ENCODE measurements at places on chromosomes 1 and 21.

GRCh38 chr1:60893136-60893930 is 189.0 kb upstream of the NFIA start:
- DNase-seq, result no peak

DNA sequence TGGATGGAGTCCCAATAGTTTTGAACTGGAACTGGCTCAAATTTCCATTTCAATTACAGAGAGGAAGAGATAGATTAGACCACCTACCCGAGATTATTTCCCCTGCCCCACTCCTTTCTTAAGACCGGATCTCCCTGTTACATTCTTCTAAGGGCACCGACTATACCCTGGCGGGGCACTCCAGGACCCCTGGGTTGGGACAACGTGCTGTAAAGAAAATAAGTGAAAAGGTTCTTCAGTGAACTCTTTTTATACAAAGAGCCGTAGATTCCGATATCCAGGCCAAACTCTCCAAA is 6.7 kb downstream of the NR5A2 start:
- DNase-seq, result no peak

GRCh38 chr1:4171480-4172450 is 271.7 kb upstream of the C1orf174 start:
- DNase-seq, result no peak

- DNase-seq, result no peak
Measured at GRCh38 chr1:207423560-207424292, 30.4 kb upstream of the CR2 start.

GRCh38 chr1:176252191-176252590 is 45.1 kb upstream of the COP1 start:
- DNase-seq, result no peak

DNA sequence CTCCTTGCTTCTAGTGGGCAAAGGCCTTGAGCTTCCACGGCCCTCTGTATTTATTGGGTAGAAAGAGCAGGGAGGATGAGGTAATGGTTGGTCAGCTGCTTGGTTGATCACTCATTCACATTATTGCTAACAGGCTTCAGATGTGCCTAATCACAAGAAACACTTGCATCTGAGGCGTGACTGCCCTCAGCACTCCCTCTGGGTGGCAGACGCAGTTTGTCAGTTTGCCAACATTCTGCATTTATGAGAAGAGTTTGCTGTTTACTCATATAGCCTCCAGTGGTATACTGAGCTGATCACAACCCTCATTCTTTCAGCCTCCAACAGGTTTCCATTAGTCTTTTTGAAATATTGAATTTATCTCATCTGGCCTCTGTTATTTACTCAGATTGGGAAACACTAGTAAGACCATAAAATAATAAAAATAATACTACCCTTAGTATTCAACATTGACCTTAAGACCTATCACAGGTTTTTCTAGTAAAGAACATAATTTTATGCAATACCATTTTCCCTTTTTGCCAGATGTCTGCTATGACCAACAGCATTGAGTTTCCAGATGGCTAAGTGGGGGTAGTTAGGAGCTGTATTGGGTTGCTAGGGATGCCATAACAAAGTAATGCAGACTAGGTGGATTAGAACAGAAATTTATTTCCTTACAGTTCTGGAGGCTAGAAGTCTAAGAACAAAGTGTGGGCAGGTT is 53.3 kb downstream of the PTGFR start:
- DNase-seq, result no peak

DNA sequence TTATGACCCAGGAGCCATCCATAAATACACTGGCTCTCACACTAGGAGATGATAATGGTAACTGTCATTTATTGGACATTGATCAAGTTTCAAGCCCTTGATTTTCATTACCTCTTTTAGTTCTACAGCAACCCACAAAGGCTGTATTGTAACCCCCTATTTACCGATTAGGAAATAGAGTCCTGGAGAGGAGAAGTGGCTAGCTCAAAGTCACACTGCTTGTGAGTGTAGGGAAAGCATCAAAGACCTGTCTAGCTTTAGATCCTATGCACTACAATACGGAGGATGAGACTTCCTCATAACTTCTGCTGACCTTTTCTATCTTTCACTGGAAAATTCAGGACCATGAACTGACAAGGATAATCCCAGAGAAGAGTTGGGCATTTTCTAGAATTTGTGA is 115.2 kb downstream of the LMX1A start:
- no peak for DNase-seq

DNA sequence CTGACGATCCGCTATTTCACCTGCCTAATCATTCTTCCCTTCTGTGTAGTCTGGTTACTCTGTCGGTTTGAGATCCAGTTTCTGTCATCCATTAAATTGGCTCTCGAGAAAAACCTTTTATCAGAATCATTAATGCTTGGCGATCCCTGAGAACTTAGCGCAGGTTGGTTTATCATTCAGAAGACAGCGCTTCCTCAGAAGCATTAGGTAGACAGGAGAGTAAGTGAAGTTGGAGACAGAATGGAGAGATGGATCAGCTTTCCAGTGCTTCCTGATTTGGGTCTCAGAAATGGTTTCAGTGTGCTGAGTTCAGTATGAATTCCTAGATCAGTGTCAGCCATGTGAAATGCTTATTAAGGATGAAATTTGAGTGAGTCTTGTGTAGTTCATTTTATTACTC is 1.3 kb downstream of the USP1 start:
- no peak for DNase-seq

- DNase-seq, result no peak
Measured at GRCh38 chr1:1219341-1219740, 5.4 kb upstream of the TNFRSF4 start.

DNA sequence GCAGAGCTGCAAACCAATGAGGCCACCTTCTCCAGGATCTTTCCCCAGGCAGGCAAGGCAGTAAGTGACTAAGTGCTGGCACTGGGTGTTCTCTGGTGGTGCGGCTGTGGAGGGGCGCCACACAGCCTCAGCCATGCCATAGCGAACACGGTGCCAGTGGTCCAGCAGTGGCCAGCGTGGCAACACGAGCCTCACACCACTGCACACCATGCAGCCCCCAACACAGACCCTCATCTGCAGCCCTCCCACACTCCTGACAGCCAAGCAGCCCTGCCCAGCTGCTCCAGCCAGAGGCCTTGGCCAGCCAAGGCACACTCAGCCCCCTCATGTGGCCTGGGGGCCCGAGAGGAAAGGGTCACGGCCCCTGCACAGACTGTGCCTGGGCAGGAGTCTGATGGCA is 3.0 kb downstream of the INTS11 start:
- DNase-seq, result no peak

DNA sequence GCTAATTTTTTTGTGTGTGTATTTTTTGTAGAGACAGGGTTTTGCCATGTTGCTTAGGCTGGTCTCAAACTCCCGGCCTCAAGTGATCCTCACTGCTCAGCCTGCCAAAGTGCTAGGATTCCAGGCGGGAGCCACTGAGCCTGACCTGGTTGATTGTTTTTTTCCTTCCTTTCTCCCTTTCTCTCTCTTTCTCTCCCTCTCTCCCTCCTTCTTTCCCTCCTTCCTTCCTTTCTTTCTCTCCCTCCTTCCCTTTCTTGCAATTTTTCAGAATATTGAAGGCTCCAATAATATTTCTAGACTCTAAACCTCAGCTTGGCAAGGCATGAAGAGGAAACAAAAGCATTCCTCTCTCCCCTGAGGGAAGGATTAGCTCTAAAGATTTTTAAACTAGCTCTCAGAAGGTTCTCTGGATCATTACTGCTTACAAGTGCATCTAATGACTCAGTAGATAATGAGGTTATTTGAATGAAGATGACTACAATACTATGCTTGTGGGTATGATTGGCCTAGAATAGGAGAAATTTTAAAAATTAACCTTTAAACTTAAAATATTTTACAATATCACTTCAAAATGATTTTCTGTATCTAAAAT is 68.5 kb upstream of the GADD45A start:
- no peak for DNase-seq

GRCh38 chr1:163379801-163380200 is 58.0 kb downstream of the NUF2 start:
- DNase-seq, result no peak

DNA sequence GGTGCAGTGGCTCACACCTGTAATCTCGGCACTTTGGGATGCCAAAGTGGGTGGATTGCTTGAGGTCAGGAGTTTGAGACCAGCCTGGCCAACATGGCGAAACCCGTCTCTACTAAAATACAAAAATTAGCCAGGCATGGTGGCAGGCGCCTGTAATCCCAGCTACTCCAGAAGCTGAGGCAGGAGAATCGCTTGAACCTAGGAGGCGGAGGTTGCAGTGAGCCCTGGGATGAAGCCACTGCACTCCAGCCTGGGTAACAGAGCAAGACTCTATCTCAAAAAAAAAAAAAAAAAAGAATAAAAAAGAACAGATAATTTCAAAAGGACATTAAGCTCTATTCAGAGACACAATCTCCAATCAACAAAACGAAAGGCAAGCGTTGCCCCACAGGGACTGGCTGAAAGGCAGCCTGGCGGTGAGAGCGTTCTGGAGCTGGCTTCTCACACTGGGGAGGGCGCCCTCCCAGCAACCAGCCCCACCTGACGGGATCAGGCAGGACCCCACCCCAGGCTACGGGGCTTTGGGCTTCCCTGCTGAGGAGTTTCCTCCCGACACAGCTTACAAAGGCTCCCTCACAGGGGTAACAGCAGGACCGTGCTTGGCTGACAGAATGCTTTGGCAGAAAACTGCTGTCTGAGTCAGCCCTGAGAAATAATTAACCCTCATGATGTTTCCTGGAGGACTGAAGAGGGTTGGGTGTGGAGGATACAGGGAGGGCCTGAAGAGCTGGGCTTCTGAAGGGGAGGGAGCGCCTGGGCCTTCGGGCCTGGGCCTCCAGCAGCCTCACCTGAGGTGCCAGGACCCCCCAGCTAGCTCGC is 31.1 kb upstream of the SRP9 start:
- DNase-seq, result no peak

GRCh38 chr1:11930571-11931445 is 3.7 kb upstream of the PLOD1 start:
- DNase-seq, result no peak

GRCh38 chr21:22235866-22236590 is 1237.8 kb downstream of the NCAM2 start:
- DNase-seq, result no peak

DNA sequence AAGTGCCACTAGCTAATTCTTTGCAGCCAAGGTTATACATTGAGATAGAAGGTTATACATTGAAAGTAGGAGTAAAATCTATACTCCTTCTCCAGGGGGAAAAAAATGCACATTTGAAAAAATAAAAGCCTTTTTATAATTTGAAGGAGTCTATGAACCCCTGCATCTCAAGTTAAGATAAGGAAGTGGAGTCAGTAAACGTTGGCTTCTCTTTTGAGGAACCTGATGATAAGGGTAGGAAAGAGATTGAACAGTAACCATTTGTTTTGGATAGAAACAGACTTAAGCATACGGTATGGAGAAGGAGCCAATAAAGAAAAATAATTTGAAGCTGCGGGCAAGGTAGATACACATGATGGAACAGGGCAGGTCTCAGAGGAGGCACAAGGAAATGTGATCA is 64.1 kb downstream of the RPAP2 start:
- DNase-seq, result no peak

DNA sequence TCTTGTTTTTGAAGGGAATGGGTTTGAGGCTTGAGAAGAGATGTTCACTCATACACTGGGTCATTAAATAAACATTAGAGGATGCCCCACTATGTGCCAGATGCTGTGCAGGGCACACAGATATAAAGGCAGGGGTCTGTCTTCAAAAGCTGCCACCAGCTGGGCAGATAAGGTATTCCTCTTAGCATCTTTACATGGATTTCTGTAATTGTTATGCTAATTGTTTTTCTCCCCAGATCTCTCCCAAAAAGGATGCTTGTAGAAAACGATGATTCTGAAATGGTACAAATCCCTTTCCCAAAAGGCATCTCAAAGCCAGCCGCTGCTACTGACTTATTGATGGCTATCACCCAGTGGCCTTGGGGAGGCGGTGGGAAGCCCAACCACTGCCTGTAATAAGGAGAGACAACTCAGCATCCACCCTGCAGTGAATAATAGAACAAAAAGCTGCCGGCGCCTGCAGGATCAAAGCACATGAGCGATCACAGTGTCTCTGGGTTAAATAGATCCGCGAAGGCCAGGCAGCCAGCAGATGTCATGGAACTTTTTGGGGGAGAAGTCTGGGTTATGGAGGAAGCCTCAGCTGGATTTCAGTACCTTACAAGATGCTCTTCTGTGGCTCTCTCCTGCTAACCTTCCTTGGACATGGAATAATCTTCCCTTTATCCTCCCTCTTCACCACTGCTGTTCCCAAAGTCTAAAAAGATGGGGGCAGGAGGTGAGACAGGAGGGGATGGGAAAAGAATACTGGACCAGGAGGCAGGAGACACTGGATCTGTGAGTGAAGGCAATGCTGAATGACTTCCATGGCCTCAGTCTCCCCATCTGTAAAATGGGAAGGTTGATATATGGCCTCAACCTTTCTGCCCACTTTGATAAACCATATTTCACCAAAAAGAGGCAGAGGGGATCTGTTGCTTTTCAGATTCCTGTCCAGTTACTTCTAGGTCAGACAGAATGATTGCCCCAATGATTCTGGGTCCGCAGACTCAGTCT is 54.8 kb upstream of the CD34 start:
- DNase-seq, result no peak

- DNase-seq, result no peak
Measured at GRCh38 chr1:75529488-75529887, 81.4 kb downstream of the SLC44A5 start.

DNA sequence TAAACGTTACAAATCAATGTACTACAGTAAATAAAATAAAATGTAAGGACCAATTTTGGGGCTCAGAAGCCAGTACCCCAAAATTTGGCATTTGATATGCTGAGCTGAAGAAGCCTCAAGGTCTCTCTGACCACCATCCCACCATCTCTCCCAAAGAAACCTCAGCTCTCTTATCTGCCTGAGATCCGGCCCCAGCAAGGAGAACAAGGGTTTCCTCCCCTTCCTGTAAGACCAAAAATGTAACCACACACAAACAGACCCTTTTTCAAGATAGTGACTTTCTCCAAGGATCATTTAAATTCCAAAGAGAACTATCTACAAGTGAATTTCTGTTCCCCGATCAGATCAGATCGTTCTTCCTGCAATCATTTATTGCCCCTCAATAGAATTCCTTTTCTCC is 68.1 kb upstream of the SLC45A1 start:
- DNase-seq, result no peak

- no peak for DNase-seq
Measured at GRCh38 chr21:28899744-28900143, 92.9 kb downstream of the LTN1 start.

- peak; percentile 17 for DNase-seq
Measured at GRCh38 chr1:50348449-50349241, 74.6 kb downstream of the DMRTA2 start.

DNA sequence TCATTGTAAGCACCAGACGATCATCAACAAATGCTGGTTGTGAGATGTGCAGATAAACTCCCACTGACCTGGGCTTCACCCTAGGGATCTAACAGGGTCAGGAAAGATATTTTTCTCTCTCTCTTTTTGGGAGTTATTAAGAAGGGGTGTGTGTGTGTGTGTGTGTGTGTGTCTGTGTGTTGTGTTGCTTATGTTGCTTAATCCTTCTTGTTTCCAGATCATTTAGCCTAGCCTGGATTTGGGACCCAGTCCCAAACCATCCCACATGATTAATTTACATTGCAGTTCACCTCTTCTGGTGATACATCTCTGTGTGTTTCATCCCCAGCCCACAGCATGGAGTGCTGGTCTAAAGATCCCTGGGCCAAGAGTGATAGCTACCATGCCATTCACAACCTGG is 122.8 kb upstream of the IPO9 start:
- DNase-seq, result no peak

- DNase-seq, result no peak
Measured at GRCh38 chr1:100627936-100628335, 90.0 kb downstream of the GPR88 start.

All from T-helper 2 cell treated with Interferon-gamma antibody and Interleukin-4, amounts not matched to agents 5 μg/mL and 100 μg/mL, for 36 hours (primary cell).